T follicular helper cell (primary cell): ENCODE measurements at places on chromosomes 11 and 22.

GRCh38 chr11:65298131-65298535 is 16.5 kb upstream of the CDC42EP2 start:
- DNase-seq = no peak

- DNase-seq = no peak
These were observed 90.2 kb downstream of the SEZ6L start for GRCh38 chr22:26259510-26259909.

- DNase-seq = no peak
These were observed 4.4 kb downstream of the UBASH3B start for GRCh38 chr11:122659676-122660554.

DNA sequence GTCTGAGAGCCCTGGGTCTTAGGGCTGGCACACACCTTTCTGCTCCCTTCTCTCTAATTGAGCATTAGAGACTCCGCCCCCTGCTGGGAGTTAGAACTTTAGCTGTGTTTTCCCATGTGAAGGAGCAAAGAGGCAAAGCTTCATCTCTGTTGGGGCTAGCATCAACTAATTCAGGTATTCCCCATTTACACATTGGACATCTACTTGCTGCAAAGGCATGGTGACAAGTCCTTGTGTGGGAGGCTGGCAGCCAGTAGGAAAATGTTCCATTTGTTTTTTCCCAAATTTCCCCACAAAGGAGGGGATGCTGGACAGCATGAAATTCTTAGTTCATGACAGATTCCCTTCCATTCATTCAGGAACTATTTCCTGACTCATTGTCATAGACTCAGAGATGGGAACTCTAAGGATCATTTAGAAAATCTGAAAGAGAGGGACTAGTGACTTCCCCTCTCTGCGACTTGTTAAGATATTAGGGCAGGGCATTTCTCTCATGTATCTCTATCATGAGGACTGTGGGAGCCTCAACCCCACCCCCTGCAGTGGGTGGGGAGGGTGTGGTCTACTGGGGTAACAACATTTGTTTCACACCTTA is 3.6 kb downstream of the CD44 start:
- DNase-seq = no peak
